ENCODE measurements at places on chromosomes 16 and 17. TPM values are rescaled to one million over a fixed set of nuclear protein-coding genes. Genes with fewer than 3 reads are reported as not detected.

The GLP2R gene
- not detected for total RNA-seq

The SEPTIN12 gene
- total RNA-seq, result not detected

The KRTAP4-4 gene
- total RNA-seq, result not detected

The SKAP1 gene
- 40.1 TPM for total RNA-seq

The WFDC1 gene
- 0.10 TPM for total RNA-seq

The ASIC2 gene
- total RNA-seq, result not detected

The PDILT gene
- not detected for total RNA-seq

The ADAM11 gene
- 0.21 TPM for total RNA-seq

The SALL1 gene
- total RNA-seq, result not detected

The CNTNAP1 gene
- 0.84 TPM for total RNA-seq

The RNF112 gene
- total RNA-seq, result 0.21 TPM

The ADCY9 gene
- total RNA-seq, result 9.7 TPM

The ABCA10 gene
- 1.0 TPM for total RNA-seq

The PRAC1 gene
- not detected for total RNA-seq

The KRT14 gene
- not detected for total RNA-seq

The PHLPP2 gene
- total RNA-seq, result 10.4 TPM

The MAF gene
- 9.1 TPM for total RNA-seq

The PPY gene
- not detected for total RNA-seq

The TBC1D26 gene
- 0.10 TPM for total RNA-seq

Data from mononuclear cell (primary cell).